ENCODE measurements at places on chromosomes 1 and 21.

DNA sequence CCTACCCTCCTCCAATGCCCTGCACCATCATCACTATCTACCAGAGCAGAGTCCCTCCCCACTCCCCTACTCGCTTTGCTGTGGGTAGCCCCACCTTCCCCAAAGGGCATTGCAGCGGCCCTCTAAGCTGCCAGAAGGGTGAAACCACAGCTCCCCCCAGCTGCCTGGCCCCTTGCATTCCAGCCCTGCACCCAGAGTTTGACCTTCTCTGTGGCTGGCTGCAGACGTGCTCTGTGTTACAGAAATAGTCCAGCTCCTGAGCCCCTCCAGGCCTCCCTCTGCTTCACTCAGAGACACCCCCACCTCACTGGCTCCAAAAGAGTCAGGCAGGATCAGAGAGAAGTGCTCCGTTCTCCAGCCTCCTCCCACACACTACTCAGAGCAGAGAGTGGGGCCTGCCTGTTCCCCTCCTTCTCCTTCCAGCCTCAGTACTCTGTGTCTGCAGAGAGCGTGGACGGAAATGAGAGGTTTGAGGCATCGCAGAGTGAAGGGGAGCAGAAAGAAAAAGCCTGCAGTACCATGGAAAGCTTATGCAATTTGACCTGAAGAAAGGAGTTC lies 63.2 kb downstream of the PLEKHA6 start:
- no peak for DNase-seq

DNA sequence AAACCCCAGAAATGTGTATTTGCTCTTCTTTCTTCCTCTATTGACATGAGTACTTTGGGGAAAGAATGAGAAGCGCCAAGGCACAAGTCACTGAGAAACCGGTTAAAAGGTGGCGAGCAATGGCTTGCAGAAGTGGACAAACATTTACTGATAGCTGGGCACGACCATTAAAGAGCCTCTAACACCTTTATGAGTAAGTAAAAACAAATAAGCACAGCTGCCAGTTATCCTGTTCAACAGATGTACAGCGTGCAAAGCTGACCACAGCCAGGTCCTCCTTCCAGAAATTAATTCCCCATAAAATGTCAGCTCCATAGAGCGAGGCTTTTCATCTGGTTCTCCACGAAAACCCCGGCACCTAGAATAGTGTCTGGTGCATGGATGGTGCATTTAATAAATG lies 72.7 kb downstream of the CAPZB start:
- no peak for DNase-seq

- no peak for DNase-seq
These were observed 891.5 kb upstream of the ADGRL2 start for GRCh38 chr1:80909172-80909784.

DNA sequence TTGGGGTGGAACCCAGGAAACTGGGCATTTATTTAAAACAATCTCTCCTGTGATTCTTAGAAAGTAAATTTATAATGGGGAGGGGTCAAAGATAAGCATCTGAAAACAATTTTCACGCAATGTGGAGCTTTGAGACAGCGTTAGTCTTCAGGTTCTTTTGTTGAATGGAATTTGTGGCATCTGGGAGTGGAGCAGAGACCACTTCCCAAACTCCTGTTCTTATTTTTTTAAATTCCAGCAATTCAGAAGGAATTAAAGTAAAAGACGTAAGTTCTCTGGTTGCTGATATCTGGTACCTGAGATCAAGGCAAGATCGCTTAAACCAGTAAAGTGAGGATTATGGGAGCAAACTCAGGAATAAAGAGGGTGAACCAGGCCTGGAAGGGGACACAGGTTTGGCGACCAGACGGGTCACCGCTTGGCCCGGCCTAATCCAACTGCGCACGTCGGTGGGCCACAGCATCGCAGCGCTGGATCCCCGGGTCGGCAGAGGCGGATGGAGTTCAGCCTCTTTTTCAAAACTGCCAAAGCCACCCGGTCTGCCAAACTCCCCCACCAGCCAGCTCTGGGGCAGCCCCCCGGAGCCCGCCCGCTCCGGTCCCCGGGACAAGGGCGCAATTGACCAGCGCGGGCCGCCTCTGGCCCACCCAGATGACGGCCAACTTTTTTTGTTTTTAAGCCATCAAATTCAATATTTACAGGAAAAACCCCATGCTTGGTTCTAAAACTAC lies 754 bp upstream of the PDPN start:
- no peak for DNase-seq

- no peak for DNase-seq
These were observed 359.4 kb upstream of the ADAMTS5 start for GRCh38 chr21:27326301-27326700.

GRCh38 chr21:38679534-38679933 lies 126.2 kb upstream of the ETS2 start:
- DNase-seq: no peak

GRCh38 chr1:160460214-160460642 lies 59.9 kb downstream of the VANGL2 start:
- no peak for DNase-seq

DNA sequence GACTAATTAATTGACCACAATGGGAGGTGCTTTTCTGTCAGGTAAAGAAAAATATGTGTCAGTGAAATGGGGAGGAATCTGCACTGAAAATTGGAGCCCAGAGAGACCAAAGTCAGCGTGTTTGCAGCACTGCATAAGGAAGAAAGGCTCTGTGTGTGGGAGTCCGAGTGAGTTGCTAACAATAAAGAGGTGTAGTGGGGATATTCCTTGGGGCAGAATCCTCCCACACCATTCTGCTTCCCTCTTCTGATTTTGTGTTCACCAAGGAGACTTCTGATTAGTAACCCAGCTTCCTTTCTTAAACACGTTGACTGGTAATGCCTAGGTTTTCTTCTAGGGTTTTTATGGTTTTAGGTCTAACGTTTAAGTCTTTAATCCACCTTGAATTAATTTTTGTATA lies 240.5 kb downstream of the RPS6KC1 start:
- no peak for DNase-seq

DNA sequence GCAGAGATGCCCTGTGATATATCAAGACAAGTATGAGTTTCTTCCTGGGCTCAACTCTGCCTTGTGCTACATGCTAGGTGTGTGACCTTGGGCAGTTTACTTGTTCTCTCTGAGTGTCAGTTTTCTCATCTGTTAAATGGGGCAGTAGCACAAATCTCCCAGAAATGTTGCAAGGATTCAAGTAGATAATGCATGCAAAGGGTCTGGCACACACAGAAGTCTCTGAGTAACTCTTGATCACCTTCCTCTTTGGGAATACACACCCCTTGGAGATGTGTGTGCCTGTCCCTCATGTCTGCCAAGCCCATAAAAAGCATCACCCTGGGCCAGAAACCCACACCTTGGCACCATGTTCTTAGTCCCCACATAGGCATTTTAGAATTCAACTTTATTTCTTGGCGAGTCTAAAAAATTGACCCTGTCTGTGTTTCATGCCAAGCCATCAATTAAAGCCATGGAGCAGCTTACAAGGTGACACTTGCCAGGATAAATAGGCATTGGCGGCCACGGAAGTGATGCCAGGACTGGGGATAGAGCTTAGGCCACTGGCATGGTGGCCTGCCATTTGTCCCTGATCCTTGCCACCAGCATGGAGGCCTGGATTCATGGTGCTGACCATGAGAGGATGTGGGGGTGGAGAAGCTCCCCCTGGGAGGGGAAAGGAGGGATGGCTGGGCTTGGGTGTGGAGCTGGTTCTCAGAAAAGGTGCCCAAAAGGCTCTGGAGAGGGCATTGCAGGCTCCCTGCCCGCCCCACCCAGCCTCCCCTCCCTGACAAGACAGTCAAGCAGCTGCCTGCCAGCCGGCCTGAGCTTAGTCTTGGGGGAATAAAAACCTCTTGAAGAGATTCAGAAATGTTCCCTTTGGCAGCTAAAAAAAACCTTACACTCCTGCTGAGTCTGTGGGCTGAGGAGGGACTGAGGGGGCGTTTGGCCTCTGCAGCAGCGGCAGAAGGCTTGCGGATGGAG lies 118.0 kb upstream of the IPO9 start:
- DNase-seq: no peak

DNA sequence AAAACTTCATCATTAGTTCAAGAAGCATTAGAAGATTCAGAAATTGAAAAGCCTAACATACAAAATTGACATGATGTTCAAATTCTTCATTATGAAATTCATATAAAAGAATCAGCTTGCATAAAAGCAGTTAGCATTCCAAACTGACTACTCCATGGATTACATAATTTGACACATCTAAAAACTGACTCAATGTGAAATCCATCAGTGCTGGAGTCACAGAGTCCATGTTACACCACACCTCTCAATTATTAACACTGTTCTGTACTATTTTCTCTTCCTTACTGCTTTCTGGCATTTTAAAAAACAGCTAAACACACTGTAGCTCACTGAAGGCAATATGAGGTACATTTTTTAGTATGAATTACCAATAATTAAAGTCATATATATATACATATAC lies 28.0 kb downstream of the ARHGAP29 start:
- DNase-seq: no peak

- DNase-seq: no peak
These were observed 671 bp downstream of the KIF26B start for GRCh38 chr1:245155272-245156040.

DNA sequence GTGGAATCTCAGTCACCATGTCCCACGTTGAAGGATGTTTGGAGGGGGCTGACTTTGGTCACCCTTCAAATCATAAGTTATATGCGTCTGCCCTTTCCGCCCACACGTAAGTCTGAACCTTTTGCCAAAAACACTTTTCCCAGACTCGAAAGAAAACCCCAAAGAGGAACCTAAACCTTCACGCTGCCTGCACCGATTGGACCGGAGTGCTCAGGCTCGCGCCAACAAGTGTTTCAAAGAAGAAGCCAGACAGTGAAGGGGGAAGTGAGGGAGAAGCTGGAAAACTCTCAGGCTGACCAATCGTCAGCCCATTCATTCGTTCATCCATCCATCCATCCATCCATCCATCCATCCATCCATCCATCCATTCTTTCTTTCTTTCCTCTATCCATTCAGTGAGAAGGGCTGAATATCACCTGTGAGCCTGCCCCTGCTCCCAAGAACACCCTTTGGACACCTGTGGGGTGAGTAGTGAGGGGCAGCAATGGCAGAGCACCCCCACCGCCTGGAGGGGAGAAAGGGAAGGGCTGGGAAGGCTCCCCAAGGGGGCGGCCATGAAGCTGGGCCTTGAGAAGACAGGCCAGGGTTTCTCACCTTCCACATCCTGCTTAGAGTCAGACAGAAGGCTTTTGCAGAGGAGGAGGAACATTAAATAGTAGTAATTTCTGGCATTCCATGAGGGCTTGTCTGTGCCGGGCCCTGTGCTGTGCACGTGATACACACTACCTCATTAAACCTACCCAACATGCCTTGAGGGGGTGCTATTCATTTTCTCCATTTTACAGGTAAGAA lies 27.1 kb upstream of the RUNX3 start:
- no peak for DNase-seq

- no peak for DNase-seq
These were observed 5.1 kb downstream of the SYDE2 start for GRCh38 chr1:85195703-85196102.

GRCh38 chr21:25188677-25189079 lies 418.6 kb downstream of the MRPL39 start:
- DNase-seq: no peak

DNA sequence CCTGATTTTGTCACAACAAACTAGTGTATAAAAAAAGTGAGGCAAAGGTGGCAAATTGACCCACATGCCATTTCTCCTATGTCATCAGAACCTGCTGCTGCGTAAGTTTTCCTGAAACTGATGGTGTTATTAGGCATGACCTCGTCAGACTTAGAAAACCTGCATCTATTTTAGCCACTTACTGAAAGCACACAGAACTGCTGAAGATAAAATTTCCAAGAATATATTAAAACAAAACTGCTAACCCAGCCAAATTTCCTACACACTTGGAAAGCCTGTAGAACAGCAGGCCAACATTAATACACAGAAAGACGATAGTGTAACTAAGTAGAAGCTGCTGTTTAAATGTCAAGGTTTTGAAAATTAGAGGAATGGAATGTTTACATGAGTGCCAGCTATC lies 674.5 kb upstream of the CXADR start:
- no peak for DNase-seq

DNA sequence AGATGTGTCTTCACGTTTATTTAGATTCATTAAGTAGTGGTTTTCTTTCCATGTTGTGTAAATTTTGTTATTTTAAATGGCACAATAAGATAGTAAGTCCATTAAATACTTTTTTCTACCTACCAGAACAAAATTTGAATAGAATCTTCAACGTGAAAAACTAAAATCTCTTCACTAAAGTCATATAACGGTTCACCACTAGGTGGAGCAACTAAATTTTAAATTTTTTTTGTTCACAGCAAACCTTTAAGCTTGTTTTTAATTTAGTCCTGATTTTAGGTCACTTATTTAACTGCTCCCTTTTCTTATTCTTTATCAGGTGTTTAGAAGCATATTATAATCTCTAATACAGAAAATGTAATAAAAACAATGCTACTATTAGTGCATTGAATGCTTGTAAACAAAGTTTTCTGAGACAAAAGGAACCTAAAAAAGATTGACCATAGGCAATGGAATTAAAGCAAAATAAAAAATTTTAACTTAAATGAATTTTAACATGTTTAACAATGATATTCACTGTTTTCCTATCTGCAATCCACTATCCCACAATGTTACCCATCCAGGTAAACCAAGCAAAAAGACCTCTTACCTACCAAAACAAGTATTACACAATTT lies 28.3 kb upstream of the PKN2 start:
- DNase-seq: no peak

DNA sequence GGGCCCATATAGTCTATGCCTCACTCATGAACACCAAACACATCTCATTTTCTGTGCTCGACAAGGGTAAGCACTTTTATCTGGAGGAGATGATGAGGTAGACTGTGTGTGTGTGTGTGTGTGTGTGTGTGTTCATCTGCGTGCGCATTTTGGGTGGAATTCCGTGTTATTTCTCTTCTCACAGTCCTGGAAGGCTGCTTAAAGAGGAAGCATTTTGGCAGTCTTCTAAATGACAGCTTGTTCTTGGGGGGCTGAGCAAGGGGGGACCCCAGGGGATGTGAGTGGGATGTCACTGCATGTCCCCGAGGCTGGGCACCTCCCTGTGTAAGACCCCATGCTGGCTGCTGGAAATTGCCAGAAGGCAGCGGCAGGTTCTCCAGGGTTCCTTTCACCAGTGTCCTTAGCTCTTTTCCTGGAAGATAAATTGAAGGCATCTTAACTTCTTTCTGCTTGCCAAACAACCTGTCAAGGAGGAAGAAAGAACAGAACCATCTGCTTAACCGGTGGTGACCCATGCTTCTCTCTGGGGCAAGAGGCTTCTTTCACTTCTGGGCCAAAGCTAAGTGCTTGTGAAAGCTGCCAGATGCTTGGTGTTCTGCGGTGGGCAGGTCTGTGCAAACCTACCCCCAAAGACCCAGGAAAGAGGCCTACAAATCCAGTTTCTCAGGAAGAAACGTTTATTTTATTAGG lies 9.9 kb upstream of the RD3 start:
- no peak for DNase-seq

DNA sequence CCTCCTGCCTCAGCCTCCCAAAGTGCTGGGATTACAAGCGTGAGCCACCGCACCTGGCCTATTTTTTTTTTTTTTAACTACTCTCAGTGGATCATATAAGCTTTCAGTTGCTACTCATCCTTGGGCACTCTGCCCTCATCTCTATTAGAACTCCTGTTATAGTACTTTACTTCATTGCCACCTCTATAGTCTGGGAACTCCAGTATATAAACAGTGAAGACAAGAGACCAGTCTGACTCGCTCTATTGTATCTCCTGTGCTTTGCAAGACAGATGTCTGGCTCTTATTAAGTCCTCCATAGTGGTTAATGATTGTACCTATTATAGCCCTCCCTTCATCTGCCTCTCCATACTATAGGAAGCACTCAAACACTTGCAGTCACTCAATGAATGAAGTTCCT lies 15.1 kb downstream of the KHDRBS1 start:
- DNase-seq: no peak

Data from dorsolateral prefrontal cortex (tissue), 122 donors.